Amniotic stem cell (primary cell): ENCODE measurements at places on chromosomes 6 and 20.

GRCh38 chr6:119116712-119117281, 38.3 kb upstream of the FAM184A start:
- no peak for DNase-seq

DNA sequence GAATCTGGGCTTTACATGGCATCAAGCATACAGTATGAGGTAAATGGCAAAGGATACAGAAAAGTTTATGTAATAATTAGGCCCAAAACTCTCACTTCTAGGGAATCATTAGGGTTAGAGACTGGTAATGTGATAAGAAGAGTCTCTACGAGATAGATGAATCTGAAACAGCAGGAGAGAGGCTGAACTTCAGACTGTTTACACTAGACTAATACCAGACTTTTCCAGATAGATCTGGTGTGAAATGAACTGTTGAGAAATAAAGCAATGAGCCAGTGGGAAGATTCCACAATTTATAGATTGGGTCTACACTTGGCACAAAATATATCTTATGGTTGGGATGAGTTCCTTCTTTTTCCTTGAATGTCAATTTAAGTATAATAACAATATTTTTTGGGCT, 134.3 kb downstream of the MAN1A1 start:
- DNase-seq = no peak

- DNase-seq = no peak
Observed at GRCh38 chr6:73083886-73084285, 141.4 kb downstream of the KHDC1L start.

GRCh38 chr20:16111852-16112412, 461.3 kb downstream of the KIF16B start:
- DNase-seq = no peak

- DNase-seq = no peak
Observed at GRCh38 chr6:69880601-69881000, 14.2 kb downstream of the COL19A1 start.

GRCh38 chr6:149934249-149935156, 7.3 kb upstream of the ULBP2 start:
- DNase-seq = peak; percentile 47

GRCh38 chr6:18141805-18142590, 12.9 kb downstream of the TPMT start:
- DNase-seq = no peak

DNA sequence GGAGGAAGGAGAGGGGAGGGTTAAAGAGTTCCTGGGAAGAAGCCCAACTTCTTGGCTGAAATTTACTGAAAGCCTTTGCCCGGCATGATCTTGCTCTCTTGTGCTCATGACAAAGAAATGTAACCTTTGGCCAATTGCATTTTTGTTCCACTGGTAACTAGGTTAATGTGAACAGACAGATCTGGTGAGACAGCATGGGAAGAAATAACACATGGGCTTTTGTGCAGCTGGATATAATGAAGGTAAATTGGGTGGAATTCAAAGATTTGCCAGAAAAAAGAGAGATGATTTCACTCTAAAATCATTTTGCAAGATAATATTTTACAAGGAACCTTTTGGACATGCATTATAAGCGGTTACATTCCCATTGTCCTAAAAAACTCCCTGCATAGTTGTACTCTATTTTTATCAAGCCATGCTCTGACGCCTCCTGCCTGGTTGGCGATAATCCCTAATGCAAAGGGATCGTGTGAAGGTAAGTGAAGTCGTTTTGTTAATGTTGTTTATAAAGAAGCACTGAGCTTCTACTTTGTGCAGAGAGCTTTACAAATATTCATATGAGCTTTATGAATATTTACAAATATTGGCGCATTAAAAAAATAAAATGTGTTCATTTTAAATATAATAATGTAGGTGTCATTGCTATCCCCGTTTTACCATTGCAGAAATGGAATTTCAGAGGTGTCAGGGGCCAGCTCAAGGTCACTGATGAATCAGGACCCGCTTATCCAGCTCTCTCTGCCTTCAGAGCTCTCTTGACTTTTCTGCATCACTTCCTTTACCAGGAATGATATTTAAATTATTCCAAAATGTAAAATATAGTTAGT, 161.3 kb upstream of the AGPAT4 start:
- DNase-seq = peak; percentile 72

DNA sequence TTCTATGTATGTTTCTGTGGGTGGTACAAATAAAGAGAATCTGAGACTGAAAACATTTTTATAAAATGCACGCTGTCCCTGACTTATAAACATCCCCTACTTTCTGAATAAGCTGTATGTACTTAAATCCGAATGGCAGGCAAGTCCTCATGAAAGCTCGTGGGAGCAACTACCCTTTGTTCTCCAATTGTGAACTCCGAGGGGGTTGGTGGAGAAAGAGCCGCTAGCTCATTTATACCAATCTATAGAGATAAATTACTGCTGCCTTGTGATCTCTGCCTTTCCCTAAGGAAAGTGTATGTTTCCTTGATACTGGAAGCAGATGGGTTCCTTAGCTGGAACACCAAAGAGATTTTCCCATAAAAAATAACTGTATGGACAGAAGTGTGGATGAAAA, 84.5 kb downstream of the GJA10 start:
- no peak for DNase-seq

- no peak for DNase-seq
Observed at GRCh38 chr20:919491-919916, 3.4 kb upstream of the ANGPT4 start.

- no peak for DNase-seq
Observed at GRCh38 chr6:96787846-96788580, 49.3 kb downstream of the GPR63 start.

DNA sequence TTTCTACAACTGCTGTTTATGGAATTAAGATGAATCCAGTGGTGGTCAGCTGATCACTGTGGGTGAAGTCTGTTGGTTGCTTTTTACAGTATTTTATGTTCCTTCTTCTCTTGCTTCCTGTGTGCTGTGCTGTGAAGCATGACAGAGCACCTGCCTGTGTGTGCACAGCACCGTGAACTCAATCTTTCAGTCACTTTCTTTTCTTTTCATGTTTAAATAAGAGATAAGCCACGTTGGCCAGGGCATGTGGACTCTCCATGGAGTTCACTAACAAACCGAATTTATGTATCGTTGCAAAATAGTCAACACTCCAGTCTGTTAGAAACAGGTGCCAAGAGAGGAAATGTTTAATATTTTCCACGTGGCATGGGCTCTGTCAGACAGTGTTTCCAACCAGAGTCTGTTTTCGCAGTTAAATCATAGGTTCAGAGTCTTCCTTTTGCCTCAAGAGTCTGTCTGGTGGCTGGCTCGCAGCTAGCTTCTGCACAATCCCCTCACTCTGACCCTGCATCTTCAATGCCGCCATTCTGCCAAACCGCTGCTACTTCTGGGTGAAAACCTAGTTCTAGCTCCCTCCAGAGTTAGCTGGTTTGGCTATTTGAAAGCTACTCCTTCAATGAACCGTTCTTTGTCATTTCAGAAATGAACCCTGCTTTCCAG, 73.2 kb downstream of the QRSL1 start:
- DNase-seq = no peak

GRCh38 chr6:121917834-121918559, 481.5 kb upstream of the HSF2 start:
- DNase-seq = no peak

GRCh38 chr6:84197708-84198107, 29.7 kb downstream of the CEP162 start:
- no peak for DNase-seq

GRCh38 chr6:158056804-158057203, 75.1 kb downstream of the SYNJ2 start:
- DNase-seq = no peak

GRCh38 chr20:42261766-42262270, 643.6 kb upstream of the CHD6 start:
- DNase-seq = no peak

GRCh38 chr20:4866429-4866828, 134.9 kb downstream of the SLC23A2 start:
- no peak for DNase-seq

GRCh38 chr6:90198758-90199425, 97.8 kb downstream of the BACH2 start:
- DNase-seq = no peak

DNA sequence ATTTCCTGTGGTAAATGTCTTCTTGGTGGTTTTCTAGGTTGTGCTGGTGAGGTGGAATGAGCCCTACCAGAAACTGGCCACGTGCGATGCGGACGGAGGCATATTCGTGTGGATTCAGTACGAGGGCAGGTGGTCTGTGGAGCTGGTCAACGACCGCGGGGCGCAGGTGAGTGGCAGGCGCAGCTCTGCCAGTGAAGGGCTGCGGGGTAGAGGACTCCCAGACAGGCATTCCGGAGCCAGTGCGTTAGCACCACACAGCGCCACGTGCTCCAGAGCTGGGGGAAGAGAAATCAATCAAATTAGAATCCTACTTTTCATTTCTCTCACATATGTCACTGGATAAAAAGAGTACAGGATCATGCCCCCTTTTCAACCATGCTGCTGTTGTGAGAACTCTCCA, 100.8 kb downstream of the TULP4 start:
- DNase-seq = no peak

- DNase-seq = no peak
Observed at GRCh38 chr6:143828572-143828971, 14.6 kb upstream of the LTV1 start.

- DNase-seq = no peak
Observed at GRCh38 chr6:158661156-158661685, 11.4 kb downstream of the SYTL3 start.

- no peak for DNase-seq
Observed at GRCh38 chr6:152170702-152171667, 363.5 kb downstream of the ESR1 start.
